Osteoblast (primary cell): ENCODE measurements at places on chromosomes 12 and 14. TPM values are rescaled to one million over a fixed set of nuclear protein-coding genes. Genes with fewer than 3 reads are reported as not detected.
A peak's percentile ranks its signal among the peaks of the same experiment; 100 is the strongest.

DNA sequence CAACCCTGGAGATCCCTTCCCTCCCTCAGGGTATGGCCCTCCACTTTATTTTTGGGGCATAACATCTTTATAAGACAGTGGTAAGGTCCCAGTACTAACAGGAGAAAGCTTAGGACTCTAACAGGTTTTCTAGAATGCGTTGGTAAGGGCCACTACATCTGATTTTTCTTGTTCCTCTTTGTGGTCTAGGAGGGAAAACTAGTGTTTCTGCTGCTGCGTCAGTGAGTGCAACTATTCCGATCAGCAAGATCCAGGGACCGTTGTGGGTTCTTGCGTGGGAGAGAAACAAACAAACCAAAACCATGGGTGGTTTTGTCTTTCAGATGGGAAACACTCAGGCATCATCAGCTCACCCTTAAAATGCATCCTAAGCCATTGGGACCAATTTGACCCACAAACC, 123.6 kb upstream of the SLC16A7 start:
- no peak for DNase-seq

DNA sequence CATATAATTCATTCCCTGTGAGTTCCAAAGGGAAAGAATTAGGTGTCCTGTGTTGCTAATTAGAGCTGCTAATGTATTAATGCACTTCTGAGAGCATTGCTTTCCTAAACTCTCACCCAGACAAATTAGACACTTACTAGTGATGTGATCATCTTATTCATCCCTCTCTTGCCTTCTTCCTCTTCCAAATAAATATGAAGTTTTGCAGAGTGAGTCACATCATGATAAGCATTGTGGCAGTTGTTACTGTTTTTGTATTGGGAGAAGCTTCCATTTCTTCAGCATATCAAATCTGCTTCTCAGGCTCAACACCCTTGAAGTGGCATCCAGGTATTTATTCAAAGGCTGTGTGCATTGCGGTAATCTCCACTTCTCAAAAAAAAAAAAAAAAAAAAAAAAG, 37.3 kb upstream of the E2F7 start:
- DNase-seq, result peak; percentile 62

DNA sequence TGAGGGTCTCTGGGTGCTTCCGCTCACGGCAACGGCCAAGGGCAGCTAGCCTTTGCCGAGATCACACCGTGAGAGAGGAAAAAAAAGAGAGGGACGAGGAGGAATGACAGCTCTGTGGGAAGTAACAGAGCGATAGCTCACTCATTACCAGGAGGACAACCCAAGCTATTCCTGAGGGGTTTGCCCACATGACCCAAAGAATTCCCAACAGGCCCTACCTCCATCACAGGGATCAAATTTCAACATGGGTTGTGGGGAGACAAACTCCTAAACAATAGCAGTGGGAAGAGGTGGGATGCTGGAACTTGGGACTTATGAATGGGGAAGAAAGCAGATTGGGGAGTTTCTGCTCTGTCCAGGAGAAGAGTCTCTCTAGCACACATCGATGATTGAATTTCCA, 180.6 kb downstream of the LRRK2 start:
- DNase-seq, result no peak

- DNase-seq, result no peak
Observed at GRCh38 chr14:77170045-77170444, 11.6 kb upstream of the TMEM63C start.

The OR6C68 gene
- not detected in 2 replicates for total RNA-seq

The DPF3 gene
- total RNA-seq, result 0.59 and 1.8 TPM in 2 replicates

The TSPAN19 gene
- not detected in 2 replicates for total RNA-seq
